ENCODE measurements at places on chromosomes 13 and 19.

DNA sequence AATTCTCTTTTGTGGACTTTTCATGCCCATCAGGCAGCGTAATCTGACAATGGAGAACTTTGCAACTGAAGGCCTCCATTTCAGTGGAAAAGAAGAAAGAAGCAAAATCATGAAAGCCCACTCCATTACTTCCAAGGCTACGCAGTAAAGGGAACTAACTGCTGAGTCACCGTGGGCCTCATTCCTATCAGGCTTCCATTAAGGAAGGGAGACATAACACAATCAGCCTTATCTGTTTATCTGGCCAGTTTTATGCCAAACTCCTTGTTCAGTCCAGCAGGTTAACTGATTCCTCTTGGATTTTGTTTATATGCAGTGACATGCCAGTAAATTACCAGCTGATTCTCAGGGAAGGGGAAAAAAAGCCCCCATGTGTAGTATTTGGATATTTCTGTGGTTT lies 56.8 kb upstream of the KATNAL1 start:
- DNase-seq = no peak

DNA sequence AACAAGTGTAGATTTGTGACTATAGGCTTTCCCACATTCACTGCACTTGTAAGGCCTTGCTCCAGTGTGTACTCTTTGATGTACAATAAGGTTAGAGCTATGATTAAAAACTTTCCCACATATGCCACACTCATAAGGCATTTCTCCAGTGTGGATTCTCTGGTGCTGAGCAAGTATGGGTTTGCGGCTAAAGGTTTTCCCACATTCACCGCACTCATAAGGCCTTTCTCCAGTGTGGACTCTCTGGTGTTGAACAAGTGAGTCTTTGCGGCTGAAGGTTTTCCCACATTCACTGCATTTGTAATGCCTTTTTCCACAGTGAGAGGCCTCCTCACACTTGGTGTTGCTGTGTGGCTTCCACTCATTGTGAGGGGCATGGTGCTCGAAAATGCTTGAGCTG lies 3.7 kb downstream of the ZNF772 start:
- no peak for DNase-seq

- DNase-seq = no peak
These were observed 132.5 kb upstream of the ZNF91 start for GRCh38 chr19:23527797-23528196.

GRCh38 chr13:40671956-40672764 lies 5.7 kb upstream of the FOXO1 start:
- no peak for DNase-seq

DNA sequence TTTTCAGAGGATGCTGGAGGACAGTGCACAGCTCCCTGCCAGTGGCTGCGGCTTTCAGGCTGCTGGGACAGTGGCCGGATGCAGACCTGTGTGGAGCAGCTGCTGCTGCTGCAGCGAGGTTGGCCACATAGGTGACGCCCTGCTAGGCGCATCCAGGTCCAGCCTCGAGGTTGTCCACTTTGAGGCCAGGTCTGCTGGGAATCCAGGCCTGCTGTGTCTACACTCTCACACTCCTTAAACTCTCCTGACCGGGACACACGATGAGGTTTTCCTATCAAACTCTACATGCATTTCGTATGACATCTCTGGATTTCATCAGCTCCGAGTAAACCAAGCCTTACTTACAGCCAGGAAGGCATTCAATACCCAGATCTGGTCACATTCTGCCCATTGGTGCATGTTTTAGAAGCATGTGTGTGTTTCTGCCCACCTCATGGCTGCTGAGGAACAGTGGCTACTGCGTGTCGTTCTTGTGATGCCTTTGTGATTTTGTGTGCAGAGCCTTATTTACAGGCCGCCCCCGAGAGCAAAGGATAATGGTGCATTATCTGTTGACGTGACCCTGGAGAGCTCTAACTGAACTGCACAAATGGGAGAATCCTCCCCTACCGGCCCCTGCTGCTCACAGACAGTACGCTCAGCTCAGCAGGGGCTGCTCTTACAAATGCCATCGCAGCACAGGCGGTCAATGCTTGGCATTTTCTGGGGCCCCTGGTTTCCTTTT lies 12.3 kb upstream of the MCF2L start:
- no peak for DNase-seq

GRCh38 chr13:35700671-35701070 lies 224.2 kb upstream of the MAB21L1 start:
- no peak for DNase-seq

DNA sequence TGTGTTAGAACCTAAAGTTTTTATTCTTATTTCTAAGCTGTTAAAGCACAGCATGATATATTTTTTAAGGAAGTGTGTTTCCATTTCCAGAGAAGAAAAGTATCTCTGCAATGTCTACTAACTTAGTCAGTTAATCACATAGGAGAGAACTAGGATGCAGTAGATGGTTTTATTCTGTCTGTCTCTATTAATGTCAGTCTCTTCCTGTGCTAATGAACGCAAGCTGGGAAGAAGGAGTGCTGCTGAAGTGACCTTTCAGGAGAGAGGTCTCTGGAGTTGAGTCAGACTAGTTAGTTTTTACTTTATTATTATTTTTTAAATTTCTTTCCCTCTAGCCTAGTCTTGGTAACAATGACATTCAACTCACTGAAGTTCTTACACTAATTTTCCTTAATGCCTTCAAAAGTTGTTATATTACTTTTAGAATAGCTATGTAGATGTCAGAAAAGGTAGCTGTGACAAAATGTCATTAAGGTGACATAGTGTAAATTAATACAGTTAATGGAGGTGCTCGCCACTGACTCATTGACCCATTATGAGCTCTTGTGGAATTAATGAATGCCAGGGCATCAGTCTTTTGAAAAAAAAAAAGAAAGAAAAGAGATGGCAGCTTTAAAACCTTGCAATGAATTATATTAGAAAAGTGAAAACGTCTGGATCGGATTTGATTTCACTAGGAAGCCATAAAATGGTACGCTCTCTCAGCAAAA lies 120.0 kb upstream of the MAB21L1 start:
- DNase-seq = no peak

DNA sequence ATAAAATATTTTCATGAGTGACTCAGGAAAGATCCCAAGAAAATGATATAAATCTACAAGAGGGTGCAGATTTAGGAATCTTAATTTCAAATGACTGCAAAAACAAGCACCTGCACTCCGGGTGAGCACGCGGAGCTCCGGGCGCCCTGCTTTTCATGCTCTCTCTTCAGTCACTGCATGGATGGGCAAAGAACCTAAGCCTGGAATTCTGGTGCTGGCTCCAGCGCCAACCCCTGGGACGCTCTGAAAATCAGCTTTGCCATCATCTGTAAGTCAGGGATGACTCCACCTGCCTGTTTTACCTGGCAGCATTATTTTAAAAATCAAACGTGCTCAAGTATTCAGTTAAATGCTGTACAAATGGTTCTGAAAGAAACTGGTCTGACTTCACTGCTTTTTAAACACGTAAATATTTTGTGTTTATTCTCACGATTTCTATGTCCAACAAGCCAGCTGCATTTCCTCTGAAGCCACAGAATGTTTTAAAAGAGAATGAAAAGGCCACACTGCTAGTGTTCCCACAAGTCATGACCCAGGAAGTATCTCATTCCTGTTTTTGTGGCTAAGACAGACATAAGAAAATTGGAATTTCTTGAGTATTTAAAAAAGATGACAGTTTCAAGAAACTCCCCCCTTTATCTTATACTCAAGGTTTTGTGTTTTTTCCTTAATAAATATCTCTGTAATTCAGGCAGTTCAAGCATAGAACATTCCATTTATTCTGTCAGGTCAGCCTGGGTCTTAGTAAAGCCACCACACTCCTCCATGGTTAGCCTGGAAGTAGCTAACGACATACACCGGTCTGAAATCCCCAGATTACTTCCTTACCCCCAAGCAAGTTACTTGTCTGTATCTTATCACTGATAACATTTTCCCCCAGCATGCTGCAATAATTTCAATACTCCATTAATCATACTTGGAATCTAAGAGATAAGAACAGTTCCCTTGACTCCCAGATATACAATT lies 81.1 kb downstream of the COL4A1 start:
- no peak for DNase-seq

DNA sequence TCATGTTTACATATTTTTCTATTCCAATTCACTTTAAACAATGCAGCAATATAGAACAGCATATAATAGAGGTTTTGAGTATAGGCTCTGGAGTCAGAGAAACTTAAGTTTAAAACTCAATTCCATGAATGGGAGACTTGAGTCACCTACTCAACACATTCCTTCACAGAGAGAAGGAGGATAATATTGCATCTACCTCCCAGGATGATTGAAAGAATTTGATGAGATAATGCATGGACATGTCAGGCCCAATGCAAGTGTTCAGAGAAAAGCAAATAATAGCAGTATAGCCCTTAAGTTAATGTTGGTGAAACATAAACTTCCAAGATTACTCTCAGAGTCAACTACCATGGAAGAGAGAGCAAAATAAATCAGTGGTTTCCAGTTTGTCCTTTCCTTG lies 170.2 kb downstream of the DCLK1 start:
- DNase-seq = no peak

- no peak for DNase-seq
These were observed 45.5 kb downstream of the IER2 start for GRCh38 chr19:13195678-13196077.

DNA sequence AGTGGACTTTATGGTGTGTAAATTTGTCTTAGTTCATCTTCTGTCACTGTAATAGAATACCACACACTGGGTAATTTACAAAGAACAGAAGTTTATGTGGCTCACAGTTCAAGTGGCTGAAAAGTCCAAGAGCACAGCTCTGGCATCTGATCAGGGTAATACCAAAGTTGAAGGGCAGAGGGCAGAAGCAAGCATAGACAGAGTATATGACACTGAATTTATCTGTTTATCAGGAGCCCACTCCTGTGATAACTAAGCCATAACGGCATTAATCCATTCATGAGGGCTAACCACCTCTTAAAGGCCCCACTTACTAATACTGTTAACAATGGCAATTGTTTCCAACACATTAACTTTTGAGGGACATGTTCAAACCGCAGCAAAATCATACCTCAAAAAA lies 4.0 kb upstream of the RFXAP start:
- DNase-seq = no peak

- no peak for DNase-seq
These were observed 188.8 kb downstream of the TSHZ3 start for GRCh38 chr19:31160336-31160926.

- no peak for DNase-seq
These were observed 555 bp downstream of the NR2C2AP start for GRCh38 chr19:19202707-19203011.

DNA sequence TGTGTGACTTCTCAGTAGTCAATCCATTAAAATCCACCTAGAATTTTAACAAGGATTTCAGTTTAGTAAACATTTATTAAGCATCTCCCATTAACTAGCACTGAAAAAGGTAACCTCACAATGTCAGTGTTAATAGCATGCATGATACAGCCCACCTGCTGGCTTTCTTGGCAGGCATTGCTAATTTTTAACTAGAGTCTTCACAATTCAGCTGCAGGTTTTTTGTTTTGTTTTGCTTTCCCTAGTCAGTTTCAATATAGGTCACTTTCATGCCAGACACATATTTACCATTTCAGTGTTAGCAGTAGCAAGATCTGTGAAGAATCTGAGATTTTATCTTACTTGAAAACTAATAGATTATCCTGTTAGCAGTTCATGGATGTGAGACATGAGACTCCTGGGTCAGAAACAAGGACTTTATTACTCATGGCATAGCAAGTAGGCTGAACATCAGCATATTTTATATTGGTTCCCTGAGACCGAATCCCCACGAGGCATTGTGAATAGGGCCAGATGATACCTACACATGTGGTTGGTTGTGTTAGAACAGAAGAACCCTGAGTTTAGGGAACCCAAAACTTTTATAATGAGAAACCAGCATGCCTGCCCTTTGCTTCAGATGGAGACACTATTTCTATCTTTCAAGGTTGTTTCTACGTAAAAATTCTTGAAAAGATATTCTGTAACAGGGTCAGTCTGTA lies 198.0 kb upstream of the HTR2A start:
- DNase-seq = no peak

- no peak for DNase-seq
These were observed 83.1 kb downstream of the B3GLCT start for GRCh38 chr13:31282741-31283455.

DNA sequence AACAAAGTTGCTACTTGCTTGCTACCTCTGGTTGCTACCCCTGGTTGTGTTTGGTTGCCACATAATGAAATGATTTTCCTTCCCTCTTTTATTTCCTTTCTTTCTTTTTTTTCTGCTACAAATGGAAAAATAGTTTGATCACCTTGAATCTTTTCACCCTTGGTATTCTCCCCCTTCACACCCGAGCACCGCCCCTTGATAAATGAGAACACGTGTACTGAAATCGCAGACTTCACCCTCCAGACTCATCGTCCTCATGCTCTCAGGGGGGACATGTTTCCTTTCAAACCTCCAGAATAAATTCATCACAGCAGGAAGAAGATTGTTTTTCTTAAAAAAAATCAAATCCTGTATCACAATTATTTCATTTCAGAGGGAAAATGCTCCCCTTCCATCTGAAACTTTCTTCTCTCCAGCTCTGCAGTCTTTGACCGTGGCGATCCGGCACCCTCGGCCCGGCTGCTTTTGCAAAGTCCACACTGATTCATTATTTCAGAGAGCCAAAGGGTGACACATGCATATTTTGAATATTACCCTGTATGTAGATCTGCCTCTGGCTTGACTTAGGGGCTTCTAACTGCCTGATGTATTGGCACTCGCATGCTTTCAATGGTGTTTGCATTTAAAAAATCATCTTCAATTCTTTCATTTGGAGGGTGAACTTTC lies 222.6 kb upstream of the MAB21L1 start:
- DNase-seq = no peak

- no peak for DNase-seq
These were observed 2.0 kb upstream of the TMEM221 start for GRCh38 chr19:17450264-17451075.

- DNase-seq = no peak
These were observed 572 bp downstream of the UGGT2 start for GRCh38 chr13:96052656-96053002.

- DNase-seq = no peak
These were observed 12.7 kb downstream of the DOT1L start for GRCh38 chr19:2176337-2176994.

DNA sequence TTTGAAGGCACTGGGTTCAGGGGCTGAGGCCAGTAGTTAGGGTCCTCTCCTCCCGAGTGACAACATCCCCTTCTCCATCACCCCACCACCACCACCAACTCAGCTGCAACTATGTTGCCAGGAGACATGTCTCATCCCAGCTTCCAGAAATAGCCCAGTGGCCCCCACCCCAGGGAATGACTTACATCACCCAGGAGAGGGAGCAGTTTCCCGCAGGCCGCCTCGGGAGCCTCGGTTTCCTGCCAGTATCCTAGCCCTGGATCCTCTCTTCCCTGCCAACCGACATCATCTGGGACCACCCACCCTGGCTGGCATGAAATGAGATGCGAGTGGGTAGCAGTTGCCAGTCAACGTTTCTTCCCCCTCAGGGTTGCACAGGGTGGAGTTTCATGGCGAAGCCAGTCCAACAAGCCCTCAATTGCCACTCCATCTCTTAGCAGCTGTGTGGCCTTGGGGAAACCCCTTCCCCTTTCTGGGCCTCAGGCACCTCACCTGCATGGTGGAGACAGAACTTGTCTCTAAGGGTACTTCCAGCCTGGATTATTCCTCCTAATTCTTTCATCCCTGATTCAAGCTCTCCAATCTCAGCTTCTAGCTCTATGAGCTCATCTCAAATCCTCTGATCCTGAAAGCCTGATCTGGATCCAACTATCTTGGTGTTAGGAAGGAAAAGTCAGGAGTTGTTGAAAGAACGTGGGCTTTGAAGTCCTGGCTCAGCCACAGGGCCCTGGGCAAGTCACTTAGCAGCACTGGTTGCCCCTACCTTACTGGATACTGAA lies 3.9 kb upstream of the GSK3A start:
- no peak for DNase-seq
